ENCODE measurements at places on chromosomes 3 and 15.

DNA sequence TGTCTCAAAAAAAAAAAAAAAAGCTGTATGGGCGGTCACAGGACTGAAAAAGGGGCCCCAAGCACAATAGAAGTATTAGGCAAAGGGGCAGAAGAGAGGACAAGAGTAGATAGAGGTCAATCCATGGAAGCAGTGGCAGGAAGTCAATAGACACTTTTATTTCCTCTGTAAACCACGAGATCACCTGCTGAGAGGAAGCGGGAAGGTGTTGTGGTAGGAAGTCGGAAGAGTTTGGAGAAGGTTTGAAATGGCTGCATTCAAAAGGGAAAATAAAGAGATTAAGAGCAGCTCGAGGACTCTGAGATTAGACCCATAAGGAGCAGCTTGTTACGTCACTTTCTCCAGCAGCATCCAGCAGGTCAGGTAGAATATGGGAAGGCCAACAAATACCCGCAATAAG, 14.2 kb upstream of the ZNF148 start:
- DNase-seq, result no peak

DNA sequence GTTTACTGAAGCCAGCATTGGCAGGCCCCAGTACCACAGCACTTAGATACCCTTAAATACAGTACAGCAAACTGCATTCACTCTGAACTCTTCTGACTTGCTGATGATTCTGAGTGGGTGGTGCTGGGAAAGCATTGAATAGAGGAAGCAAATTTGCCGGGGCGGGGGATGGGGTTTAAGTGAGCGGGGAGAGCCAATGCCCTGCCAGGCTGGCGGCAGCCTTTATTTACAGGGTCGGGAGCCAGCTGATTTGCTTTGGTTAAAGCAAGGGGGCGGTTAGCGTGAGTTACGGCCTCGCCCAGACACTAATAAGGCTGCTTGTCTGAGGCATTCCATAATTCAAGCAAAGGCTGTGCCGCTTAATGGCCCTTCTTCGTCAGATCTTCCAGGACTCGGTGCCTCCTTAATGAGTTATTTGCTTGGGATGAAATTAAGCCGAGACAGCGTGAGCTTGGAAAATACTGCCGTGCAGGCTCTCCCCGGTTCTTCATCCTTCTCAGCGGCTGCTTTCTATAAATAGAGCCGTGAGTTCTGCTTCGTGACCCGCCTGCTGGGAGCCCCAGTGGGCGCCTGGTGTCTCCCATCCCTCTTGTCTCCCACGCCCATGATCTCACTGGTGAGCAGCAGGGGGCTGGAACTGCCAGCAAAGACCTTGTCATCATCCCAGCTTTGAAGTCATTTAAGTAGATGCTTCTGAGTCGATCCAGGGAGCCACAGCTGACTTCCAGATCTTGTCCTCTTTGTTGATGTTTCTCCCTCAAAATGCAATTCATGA, 25.8 kb downstream of the SPSB4 start:
- peak; percentile 2 for DNase-seq

DNA sequence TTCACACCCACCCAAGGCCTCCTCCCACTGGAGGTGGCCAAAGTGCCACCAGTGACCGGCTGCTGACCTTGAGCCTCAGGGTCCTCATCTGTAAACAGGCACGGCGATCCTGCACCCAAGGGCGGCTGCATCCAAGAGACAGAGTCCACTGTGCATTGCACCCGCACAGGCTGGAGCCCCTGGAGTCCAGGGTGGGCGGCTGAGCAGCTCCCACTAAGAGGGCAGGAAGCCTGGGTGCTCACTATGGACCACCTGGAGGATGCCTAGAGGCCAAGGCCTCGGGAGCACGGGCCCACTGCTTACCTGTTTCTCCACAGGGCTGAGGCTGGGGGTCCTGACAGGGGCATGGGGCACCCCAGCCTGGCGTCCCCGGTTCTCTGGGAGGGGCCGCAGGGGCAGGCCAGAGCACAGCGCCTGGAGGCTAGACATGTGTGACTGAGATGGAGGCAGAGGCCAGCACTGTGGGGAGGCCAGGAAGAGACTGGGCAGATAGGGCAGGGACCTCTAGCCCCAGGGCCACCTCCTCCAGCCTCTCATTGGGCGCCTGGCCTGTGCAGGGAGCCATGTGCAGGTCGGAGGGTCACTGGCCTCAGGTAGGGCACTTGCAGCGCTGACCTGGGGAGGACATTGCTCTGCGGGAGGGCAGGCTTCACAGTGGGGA, at the start of gene UROC1:
Gene UROC1 (minus strand): TSS at position 483 of the 661 bp plus-strand sequence. CDS start 54 bp downstream, at position 429.
- DNase-seq, result no peak

DNA sequence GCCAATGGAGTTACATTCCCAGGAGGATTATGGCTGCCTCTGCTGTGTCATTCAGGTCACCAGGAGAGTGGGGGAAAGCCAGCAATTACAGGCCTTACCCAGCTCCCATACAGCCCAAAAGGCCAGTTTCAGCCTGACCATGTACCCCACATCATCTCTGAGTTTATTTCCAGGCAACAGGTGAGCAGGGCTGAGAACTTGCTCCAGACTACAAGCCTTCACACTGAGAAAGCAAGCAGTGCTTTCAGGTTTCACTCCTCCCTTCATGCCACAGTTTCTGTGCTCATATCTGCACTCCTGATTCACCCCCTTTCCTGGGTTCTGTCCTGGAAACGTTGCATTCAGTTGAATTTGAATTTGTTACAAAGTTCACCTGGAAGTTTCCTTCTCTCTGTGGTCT, 68.1 kb upstream of the ABI3BP start:
- no peak for DNase-seq

DNA sequence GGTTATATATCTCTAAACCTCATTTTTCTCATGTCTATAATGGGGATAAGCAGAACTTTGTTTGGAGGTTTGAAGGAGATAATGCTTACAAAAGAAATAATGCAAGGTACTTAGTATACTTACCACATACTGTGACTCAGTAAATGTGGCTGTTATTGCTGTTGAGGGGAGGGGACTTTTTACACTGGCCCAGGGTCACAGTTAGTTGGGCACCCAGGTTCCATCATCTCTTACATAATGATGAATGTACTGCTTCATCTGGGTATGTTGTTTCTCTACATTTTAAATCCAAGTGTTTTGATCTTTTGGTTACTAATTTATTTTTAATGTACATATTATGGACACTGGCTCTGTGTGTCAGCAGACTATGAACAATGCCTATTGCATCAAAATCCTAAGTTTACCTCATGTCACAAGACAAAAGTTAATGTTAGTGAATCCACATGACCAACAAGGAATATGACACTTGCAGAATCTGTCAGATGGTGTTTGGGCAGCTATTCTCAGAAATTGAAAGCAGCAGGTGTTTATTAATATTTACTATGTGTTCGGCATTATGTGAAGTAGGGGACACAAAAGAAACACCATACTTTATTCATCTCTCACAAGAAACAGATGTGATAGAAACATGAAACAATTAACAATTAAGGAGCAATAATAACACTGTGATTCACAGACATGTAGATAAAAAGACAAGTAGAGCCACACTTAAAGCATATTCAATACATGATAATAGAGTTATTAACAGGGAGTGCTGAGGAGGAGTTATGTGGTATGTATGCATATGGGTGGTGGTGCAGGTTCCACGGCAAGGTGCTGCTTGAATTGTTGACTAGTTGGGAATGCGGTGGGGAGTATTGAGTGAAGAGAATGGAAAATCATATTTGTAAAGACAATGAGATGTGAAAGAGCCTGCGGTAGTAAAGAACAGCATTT, 109.7 kb downstream of the GALK2 start:
- no peak for DNase-seq

GRCh38 chr15:74291101-74292071, 55.3 kb downstream of the CCDC33 start:
- DNase-seq, result peak; percentile 61

GRCh38 chr3:9678493-9678892, 25.1 kb upstream of the CPNE9 start:
- DNase-seq, result no peak
